Renal cortical epithelial cell (primary cell): ENCODE measurements at places on chromosomes 13 and 19. TPM values are rescaled to one million over a fixed set of nuclear protein-coding genes. Genes with fewer than 3 reads are reported as not detected.

DNA sequence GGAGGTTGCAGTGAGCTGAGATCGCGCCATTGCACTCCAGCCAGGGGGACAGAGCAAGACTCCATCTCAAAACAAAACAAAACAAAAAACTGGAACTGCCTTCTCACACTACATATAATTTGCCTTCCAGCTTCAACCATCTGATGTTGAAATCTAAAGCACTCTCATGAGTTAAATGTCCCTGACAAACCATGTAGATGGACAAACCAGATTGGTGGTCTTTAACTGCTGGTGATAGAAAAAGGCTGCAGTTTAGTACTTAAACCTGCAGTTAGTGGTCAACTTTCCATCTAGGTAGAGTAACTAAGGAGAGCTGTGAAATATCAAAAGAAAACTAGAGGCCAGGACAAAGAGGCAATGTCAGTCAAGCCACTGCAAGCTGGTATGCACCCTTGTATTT is 5.8 kb upstream of the C19orf84 start:
- DNase-seq: no peak

DNA sequence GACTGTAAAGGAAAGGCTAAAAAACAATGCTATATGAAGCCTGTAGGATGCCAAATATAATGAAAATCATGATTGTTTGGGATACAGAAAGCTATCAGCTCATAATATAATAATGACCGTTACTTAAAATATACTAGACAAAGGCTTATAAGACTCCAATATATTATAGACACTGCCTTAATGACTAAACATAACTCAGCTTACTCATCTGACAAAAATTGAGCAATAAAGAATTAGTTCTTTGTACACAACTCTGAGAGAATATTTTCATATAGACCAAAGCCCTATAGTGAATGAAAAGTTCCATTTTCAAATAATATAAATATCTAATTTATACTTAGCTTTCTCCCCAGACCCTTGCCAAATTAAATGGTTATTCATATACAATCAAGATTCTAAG is 283.3 kb downstream of the DIAPH3 start:
- DNase-seq: no peak

CACNA1A gene
- total RNA-seq: 0.05 and 0.17 TPM in 2 replicates

SLC27A1 gene
- total RNA-seq: 10.1 and 19.4 TPM in 2 replicates

DNA sequence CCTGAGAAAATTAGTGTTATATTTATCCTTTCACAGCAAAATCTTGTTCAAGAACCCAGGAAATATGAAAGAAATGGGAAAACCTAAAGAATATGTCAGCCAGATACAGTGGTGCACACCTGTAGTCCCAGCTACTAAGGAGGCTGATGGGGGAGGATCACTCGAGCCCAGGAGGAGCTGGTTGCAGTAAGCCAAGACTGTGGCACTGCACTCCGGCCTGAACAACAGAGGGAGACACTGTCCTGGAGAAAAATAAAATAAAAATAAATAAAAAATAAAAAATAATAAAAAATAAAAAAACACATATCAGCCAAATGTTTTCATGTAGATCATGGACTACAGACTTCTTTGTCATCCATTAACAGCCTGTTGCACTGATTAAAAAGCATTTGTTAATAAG is 244.8 kb upstream of the KLHL1 start:
- no peak for DNase-seq

TJP3 gene
- 1.1 and 11.5 TPM in 2 replicates for total RNA-seq

DNA sequence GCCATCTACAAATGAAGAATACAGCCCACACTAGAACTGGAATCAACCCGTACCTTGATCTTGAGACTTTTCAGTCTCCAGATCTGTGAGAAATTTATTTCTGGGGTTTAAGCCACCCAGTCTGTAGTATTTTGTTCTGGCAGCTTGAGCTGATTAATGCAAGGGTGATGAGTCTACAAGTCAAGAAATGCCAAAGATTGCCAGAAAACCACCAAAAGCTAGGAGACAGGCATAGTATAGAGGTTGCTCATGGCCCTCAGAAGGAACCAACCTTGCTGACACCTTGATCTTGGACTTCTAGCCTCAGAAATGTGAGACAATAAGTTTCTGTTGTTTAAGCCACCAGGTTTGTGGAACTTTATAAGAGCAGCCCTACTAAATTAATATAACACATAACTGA is 428.2 kb upstream of the KLF12 start:
- DNase-seq: no peak

- DNase-seq: no peak
Observed at GRCh38 chr13:74860789-74861188, 621.2 kb downstream of the TBC1D4 start.

KLK2 gene
- not detected in 2 replicates for total RNA-seq

DNA sequence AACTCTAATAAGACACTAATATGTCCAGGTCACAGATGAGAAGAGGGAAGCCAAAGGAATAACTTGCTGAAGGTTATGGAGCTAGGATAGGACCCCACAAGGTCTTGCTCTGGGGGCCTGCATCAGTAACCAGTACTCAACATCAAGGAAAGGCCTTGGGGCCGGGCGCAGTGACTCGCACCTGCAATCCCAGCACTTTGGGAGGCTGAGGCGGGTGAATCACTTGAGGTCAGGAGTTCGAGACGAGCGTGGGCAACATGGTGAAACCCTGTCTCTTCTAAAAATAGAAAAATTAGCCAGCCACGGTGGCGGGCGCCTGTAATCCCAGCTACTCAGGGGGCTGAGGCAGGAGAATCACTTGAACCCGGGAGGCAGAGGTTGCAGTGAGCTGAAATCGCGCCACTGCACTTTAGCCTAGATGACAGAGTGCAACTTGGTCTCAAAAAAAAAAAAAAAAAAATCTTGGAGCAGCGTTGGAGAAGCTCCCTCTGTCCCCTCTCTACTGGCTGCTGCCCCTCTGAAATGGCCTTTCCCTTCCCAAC is 1.8 kb downstream of the LONP1 start:
- peak; percentile 21 for DNase-seq

DNA sequence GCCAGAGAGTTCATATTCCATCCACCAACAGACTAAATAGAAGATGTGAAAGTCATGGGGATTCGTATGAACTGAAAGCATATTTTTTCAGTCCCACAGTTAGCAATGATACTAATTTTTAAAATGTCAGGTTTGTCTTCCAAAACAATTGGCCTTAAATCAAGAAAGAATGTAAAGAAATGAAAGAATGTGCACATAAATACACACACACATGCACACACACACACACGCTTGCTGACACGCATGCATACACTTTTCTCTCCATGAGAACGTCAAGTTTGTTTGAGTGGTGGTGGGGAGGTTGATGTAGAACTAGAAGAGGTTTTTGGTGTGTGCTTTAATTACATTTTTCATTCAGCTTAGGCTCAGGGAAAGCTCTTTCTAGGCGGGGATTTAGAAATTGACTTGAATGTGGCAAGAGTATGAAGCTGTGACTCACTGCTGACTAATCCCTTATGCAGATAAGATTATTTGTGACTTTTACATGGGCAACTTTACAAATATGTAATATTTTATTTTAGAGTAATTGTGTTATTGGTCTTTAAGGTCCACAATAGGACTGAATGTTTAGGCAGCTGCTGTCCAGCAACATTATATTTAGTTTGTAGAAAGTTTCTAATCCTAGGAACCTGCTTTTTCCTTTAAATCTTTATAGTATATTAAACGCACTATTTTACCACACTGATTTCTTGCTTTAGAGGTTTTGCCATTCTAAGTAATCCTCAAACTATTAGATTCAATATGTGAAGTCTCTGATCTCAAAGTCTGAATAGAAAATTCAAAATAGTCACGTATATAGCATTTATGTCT is 18.8 kb downstream of the FLT1 start:
- DNase-seq: peak; percentile 50

DNA sequence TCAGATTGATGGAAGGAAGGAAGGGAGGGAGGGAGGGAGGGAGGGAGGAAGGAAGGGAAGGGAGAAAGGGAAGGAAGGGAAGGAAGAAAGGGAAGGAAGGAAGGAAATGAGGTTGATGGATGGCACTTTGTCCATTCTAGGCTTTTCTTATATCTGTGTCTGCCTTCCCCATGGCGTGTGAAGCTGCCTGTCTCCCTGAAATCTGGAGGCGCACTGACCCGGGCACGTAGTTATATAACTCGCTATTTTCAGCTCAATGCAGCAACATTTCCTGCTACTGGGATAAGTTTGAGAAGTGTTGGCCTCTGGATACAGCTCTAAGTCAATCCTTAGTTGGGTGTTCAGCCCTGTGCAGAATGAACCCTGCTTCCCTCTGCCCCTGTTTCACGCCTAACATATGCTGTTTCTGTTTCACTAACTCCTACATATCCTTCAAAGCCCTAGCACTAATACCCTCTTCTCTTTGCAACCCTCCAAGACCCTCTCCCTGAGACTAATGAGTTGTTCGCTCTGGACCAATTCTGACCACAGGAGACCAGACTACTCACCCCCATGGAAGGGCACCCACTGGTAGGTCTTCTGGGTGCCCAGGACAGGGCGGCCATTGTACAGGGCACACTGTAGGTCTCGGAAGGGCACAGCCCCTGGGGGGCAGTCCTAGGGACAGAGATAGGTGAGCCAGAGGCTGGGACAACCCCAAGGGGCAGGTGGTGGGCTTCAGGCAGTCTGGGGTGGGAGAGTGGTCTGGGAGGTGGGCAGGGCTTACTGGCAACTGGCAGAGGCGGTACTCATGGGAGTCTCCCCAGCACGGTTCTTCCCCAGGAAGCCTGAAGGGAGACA is 3.0 kb downstream of the ADAMTSL5 start:
- DNase-seq: no peak

DNA sequence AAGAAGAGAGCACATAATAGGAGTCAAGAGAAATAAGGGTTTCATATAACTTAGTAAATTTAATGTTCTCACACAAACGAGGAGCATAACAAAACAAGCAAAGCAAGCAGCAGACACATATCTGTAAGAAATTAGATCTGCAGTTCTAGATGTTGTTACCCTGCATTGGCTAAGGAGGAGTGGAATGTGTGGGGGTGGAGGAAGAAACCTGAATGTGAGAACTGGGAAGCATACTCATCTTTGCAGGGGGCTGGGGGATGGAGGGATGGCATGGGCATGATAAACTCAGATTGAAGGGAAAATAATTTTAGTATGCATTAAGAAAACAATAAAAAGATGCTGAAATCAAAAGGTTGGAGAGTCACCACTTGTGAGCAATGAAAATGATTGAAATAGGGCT is 255.0 kb downstream of the LIG4 start:
- no peak for DNase-seq

DNA sequence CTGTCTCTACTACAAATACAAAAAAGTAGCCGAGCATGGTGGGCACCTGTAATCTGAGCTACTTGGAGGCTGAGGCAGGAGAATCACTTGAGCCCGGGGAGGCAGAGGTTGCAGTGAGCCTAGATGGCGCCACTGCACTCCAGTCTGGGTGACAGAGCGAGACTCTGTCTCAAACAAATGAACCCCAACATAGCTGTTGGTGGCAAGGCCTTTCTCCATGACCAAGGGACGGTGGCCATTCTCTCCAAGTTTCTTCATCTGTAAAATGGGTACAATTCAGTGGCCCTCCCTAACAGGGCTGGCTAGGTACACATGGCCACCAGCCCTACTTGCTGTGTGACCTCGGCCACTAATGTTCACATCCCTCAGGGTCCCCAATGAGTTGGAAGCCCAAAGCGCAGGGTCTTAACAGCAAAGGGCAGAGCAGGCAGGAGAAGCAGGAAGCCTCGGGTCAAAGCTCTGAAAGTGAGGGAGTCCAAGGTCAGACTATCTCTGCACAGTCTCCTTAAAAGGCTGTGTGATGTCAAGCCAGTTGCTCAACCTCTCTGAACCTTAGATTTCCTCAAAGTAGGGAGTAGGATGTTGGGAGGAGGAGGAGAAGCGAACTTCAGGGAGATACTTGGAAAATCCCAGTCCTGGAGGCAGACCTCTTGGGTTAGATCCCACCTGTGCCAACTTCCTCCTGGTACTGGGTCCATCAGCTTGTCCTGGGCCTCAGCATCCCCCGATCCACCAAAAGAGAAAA is 2.7 kb downstream of the JUND start:
- DNase-seq: peak; percentile 9

GRCh38 chr13:58191754-58192153 is 560.2 kb downstream of the PCDH17 start:
- no peak for DNase-seq

GRCh38 chr13:23643338-23644125 is 73.3 kb downstream of the TNFRSF19 start:
- no peak for DNase-seq

LMTK3 gene
- total RNA-seq: 1.1 and 1.2 TPM in 2 replicates

DNA sequence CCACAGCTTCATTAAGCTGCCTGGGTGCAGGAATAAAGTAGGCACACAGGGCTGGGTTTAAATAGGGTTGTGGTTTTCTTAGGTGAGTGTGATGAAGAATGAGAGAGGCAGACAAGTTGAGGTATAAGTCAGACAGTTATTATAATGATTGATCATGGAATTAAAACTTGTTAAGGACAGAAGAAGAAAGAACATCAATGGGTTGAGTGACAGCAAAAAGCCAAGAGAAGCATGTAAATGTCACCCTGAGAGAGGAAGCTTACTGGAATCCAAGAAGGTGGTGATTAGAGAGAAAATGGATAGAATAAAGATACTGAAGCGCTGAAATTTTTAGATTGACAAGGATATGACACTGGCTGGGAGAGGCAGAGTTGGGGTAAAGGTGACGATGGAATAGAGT is 325.2 kb upstream of the SLITRK1 start:
- DNase-seq: no peak

WDR88 gene
- total RNA-seq: not detected in 2 replicates

GRCh38 chr19:13951043-13951442 is 1.3 kb upstream of the DCAF15 start:
- DNase-seq: no peak

DNA sequence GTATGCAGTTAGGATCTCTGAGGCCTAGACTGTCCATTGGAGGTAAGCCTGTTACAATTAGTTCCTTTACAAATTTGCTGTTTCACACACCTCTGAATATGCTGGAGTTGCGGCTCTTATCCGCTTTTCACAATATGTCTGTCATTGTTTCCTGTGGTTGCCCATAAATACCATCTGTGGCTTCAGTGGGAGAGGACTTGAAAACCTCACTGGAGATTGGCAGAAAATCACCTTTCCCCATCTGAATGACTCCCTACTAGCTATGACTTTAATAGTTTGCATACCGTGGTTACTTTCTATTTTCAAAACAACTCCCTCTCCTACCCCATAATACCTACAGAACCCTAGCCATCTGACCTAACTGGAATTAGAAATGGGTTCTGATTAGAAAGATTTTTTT is 454.3 kb downstream of the PCDH17 start:
- peak; percentile 4 for DNase-seq
